Activated naive CD8-positive, alpha-beta T cell treated with anti-CD3 and anti-CD28 coated beads for 36 hours (primary cell): ENCODE measurements at places on chromosomes 7 and 10.

GRCh38 chr7:43904533-43905208, 1.7 kb downstream of the URGCP start:
- DNase-seq, result no peak

DNA sequence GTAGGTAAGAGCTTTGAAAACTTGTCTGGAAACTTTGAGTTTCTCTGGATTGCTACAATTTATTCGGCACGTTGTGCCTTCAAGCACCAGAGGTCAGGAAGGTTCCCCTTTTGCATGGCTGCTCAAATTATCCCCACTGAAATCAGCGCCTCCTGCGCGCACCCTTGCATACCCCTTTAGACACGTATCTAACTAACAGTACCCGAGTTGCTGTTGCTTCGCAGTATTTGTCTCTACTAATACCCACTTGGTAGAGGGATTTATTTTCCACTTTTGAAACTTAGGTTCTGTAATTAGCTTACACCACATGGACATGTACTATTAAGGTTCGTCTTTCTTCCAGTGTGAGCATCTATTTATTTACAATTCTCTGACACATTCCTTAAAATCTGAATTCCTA, 1.6 kb downstream of the MEOX2 start:
- no peak for DNase-seq

DNA sequence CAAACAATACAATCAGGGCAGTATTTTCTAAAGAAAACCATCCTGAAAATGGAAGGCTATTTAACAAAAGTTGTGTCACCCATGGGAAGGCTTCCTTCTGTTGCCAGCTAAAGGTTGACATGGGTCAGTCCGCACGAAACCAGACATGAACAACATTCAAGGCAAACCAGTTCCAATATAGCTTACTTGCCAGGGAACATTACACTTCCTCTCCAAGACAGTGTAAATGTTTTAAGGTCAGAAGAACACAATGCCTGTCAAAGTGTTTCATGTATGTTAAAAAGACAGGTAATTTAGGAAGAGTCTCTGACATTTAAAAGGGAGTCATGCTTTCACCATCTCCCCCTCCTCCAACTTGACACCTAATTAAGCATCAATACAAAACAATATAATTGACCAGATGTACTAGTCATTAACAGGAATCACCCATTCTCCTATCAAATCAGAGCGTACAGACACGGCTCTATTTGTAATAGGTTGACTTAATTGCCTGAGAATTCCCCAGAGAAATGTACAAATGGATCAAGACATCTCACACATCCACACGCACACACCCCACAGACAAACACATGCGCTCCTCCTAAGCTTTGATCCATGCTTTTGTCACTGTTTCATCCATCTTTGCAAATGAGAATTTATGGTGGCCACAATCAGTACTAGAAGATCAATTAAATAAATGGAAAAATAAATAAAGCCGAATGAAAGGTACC, 69.5 kb downstream of the CACNA2D1 start:
- no peak for DNase-seq

- no peak for DNase-seq
Observed at GRCh38 chr7:94335586-94335985, 59.1 kb upstream of the COL1A2 start.

DNA sequence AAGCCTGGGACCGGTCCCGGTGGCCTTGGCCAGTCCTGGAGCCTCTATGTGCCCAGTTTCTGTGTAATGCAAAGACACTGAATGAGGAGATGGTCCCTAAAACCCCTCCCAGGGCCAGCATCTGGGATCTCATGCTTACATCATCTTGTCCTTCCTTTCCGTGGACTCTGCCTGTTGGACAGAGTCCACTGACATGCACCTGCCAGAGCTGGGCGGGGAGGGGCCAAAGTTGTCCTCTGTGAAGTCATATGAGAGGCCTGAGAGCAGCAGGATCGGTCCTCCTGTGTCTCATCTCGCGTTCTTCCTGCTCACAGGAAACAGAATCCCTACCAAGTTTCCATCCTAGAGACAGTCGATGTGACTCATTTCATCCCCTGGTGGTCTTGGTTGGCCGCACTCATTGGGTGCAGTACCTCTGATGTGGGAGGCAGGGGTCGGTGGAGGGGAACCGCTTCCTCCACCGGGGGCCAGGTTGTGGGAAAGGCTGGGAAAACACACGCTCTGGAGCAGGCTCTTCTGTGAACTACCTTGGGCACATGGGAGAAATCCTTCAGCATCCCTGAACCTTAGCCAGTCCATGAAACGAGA, 389.6 kb upstream of the PODXL start:
- no peak for DNase-seq

- no peak for DNase-seq
Observed at GRCh38 chr7:118473271-118473670, 248.8 kb downstream of the ANKRD7 start.

GRCh38 chr10:60028081-60028480, 121.7 kb upstream of the CCDC6 start:
- no peak for DNase-seq

- no peak for DNase-seq
Observed at GRCh38 chr7:39845006-39845405, 105.0 kb upstream of the CDK13 start.

DNA sequence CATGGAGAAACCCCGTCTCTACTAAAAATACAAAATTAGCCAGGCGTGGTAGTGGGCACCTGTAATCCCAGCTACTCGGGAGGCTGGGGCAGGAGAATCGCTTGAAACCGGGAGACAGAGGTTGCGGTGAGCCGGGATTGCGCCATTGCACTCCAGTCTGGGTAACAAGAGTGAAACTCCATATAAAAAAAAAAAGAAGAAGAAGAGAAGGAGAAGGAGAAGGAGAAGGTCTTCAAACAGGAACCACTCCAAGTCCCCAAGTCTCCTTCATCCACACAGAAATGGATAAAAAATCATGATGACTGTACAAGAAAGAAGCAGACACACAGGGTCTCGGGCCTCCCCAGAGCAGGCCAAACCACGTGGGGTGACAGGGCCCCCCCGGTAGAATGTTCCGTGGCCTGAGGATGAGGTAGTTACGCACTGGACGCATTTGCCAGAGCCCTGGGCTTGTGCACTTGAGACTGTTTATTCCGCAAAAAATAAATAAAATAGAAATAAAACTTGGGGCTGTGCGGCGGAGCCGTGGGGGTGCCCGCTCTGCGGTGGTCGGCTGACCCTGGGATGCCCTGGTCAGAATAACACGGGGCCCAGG, 15.8 kb downstream of the VENTX start:
- no peak for DNase-seq

- no peak for DNase-seq
Observed at GRCh38 chr10:70323138-70323696, 39.4 kb upstream of the NPFFR1 start.

- DNase-seq, result peak; percentile 46
Observed at GRCh38 chr10:100730725-100731406, 14.5 kb upstream of the PAX2 start.

- no peak for DNase-seq
Observed at GRCh38 chr10:27912231-27912630, 86.6 kb downstream of the ODAD2 start.

DNA sequence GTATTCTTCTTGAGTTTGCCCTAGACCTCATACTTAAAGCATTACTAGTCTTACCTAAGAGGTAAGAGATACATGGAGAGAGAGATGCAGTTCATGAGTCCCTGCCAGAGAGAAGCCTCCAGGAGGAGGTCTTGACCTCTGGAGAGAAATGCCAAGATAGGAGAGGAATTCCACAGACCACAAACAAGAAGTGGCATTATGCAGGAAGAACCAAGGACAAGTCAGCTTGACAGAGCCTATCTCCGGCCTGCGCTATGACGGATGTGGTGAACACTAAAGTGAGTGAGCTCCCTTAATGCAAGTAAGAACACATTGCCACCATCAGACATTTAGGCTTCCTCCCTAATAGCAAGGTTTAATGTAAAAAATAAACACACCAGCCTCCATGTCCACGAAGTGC, 27.9 kb upstream of the COL1A2 start:
- no peak for DNase-seq

DNA sequence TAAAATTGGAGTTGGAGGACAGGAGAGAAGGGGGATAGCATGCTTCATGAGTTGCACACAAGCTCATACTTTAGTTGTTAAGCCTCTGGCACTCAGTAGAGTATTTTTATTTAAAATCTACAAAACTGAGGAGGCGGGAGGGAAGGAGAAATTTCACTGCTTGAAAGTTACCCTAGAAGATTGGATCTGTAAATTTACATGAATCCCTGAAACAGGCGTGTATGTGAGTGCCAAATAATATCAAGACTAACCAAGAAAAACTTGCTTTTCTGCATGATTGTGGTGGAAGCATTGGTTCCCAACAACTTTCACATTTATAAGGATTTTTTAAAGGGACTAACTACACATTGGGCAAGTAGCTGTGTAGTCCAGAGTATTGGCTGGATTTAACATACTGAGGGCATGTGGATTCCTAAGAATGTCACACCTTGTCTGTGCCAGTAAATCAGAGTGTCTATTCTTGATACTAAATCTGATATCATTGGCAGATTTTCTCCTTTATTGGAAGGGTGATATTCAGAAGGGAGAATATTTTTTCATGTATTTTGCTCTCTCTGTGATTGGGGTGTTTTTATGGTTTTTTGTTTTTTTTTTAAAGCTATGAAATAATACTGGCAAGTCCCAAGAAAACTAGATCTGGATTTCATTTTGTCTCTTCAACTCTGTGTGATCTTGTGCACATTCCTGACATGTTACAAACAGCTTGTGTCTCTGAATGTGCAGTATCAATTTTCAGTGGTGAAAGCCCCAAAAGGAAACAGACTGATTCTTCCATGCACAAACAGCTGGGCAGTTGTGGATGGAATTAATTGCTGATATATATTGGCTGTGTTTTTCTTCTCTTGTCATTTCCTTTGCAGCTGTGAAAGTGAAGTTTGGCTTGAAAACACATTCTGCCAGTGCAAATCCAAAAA, 67.2 kb downstream of the ADD3 start:
- no peak for DNase-seq

DNA sequence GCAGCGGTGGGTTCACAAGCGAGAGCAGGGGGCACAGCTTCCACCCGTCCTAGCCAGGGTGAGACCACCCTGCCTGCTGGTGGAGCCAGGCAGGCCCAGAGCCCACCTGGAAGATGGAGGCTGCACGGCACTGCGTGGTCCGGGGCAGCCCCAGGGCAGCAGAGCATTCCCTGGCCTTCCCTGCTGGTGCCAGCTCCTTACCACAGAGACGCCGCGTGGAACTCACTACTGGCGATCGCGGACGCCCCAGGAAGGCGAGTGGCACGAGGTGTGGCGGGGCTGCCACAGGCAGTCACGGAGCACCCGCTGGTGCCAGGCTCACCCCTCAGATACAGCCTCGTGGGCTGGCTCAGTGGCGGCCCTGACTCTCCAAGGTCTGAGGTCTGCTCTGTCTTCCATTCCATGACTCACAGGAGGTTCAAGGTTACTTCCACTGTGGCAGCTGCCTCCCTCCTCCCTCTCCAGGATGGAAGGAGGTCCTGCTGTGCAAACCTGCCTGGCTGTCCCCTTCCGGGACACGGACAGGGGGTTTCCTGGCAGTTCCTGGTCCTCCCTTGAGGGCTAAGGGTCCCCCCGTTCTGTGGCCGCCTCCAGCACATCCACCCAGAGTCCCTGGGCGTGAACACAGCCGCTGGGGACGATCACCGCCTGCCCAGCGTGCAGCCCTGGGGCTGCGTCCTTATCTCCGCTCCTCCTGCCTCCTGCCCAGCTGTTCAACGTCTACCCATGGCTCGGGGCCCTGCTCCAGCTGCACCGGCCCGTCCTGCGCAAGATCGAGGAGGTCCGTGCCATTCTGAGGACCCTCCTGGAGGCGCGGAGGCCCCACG, 3.1 kb downstream of the CYP2W1 start:
- no peak for DNase-seq

- DNase-seq, result no peak
Observed at GRCh38 chr7:96167424-96167823, 154.5 kb downstream of the SLC25A13 start.

- DNase-seq, result no peak
Observed at GRCh38 chr7:35647171-35647574, 47.8 kb downstream of the HERPUD2 start.

GRCh38 chr10:19816411-19817230, at the start of gene PLXDC2:
Gene PLXDC2 (plus strand): TSS chr10:19816432.
- DNase-seq, result peak; percentile 2

- DNase-seq, result no peak
Observed at GRCh38 chr7:111356941-111357340, 205.4 kb downstream of the IMMP2L start.

GRCh38 chr7:95863-96260, 96.5 kb upstream of the FAM20C start:
- DNase-seq, result no peak

DNA sequence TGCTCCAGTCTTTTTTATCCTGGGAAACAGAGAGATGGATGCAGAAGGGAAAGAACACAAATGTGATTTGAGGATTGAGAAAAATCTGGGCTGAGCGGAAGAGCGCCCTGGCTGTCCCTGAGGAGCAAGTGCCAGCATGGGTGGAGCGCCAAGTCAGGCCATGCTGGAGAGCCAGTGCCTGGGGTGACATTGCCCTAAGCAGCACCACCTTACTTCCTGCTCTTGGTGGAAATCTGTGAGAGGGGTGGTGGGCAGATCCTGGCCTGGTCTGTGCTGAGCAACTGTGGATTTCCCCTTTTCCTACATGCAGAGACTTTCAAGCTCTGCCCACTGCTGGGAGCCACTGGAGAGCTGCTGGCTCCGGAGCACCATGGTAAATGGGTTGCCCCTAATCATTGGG, 36.9 kb downstream of the DDIT4 start:
- no peak for DNase-seq

DNA sequence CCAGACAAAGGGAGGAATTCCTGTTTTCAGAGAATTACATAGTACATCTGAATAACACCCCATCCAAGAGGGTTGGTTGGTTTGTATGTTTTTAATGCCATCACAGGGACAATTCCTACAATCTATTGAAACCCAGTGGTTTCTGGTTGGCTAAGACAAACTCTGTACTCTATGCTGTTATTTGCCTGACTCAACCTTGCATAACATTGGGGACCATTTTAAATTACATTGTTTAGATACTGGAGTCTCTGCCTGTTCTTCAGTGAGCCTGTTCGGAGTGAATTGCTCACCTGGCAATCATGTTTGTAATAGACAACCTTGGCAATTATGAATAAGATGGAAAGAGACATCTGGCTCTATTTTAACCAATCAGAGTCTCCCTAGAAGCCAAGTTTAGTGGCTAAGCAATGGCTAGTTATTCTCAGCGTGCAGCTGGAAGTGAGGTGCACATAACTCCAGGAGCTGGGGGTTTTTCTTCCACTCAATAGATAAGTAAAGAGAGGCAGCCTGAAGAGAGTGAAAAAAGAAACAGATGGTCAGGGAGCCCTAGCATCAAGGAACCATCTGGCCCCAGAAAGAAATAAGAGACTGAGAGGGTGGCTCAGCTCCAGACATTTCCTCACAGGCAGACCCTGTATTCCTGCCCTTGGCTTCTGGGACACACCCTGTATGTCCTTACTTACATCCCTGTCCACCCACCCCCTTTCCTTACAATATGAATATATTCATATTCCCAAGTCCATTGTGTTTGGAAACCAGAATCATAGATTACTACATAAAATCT, 21.2 kb upstream of the SLC35G1 start:
- no peak for DNase-seq

DNA sequence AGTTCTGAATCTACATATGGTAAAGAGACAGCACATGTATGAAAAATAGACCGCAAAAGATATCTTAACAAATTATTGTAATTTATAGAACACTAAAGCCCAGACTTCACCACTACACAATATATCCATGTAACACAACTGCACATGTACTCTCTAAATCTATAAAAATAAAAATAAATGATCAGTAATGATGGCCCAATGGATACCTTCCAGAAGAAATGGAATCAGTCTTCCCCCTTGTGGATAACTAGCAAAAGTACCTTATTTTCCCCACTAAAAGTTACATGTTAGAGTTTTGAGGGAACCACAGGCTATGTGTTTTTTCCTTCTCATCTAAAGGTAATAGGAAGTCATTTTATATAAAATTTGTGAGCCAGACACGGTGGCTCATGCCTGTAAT, 25.7 kb downstream of the C7orf25 start:
- no peak for DNase-seq
